Occipital lobe (tissue), 3 donors: ENCODE measurements at places on chromosomes 2 and 18.

- no peak for DNase-seq
Measured at GRCh38 chr18:78948707-78949106, 30.9 kb upstream of the SALL3 start.

DNA sequence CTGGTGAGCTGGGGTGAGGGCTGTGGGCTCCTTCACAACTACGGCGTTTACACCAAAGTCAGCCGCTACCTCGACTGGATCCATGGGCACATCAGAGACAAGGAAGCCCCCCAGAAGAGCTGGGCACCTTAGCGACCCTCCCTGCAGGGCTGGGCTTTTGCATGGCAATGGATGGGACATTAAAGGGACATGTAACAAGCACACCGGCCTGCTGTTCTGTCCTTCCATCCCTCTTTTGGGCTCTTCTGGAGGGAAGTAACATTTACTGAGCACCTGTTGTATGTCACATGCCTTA lies 10.5 kb downstream of the PROC start:
- no peak for DNase-seq

GRCh38 chr2:64757126-64757525 lies 103.4 kb upstream of the SERTAD2 start:
- no peak for DNase-seq

DNA sequence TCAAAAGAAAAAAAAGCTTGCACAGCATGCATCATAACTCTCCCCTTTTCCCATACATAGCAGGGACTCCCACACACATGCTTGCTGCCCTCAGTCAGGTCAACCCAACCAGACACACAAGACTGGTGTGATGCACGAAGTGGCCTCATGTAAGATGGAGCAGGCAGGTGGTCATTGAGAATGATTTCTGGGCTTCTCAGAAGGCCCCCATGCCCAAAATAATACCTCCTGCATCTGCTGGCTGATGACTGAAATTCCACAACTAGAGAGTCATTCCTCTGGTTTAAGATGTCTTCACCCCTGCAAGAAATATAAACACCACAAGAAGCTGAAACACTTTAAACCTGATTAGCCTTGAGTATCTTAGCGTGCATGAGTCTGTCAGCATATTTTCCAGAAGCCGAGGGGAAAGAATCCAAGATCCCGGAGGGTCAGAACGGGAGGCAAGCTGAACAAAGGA lies 131.1 kb downstream of the AFF3 start:
- DNase-seq: no peak

DNA sequence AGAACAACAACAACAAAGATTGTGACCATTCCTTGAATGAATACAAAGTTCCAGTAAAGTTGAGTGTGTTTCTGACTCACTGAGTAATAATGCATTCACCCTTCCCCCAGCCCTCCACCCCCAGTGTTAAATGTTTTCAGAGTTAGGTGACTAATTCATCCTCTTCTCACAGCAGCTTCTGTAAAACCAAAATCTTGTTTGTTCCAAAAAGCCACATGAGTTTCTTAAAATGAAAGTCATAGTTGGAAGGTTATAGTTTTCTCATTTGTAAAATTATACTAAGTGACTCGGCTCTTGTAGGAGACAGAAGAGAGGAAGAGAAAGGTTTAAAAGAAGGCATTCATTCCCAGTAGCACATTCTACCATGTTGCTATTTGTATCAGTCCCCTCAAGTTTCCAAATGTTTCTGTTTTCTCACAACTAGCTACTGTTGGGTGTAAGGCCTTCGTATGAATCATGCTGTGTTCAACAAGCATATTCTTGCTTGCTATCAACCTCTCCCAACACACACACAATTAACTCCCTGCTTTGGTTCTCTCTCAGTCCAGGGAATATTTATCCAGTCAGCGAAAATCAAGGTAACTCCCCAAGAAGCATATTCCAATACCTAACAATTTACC lies 75.3 kb downstream of the MBD2 start:
- no peak for DNase-seq

- DNase-seq: no peak
Measured at GRCh38 chr2:148237911-148238310, 217.0 kb downstream of the MBD5 start.
